ENCODE measurements at places on chromosomes 2 and 18.

- DNase-seq = no peak
These were observed 18.0 kb upstream of the HK2 start for GRCh38 chr2:74815941-74816340.

GRCh38 chr2:241945311-241945710 is 75.8 kb downstream of the RTP5 start:
- DNase-seq = no peak

DNA sequence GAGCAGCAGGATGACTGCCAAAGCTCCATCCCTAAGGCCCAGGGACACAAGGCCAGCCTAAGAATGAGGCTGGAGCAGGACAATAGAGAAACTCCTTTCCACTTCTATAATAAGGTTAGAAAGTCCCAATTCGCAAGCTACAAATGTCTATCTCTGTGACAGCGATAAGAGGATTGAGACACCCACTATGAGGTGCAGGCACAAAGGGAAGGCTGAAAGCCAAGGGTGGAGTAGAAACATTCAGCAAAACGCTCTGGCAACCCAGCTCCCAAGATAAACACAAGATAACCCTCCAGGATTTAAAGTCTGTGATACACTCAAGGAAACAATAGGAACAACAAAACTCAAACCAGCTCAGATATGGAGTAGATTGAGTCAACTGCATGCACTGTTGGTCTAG is 418.0 kb upstream of the UBE2E3 start:
- DNase-seq = no peak

GRCh38 chr2:85001595-85001994 is 30.6 kb downstream of the KCMF1 start:
- no peak for DNase-seq

- DNase-seq = no peak
These were observed 6.5 kb upstream of the IL1R2 start for GRCh38 chr2:101985101-101985792.

DNA sequence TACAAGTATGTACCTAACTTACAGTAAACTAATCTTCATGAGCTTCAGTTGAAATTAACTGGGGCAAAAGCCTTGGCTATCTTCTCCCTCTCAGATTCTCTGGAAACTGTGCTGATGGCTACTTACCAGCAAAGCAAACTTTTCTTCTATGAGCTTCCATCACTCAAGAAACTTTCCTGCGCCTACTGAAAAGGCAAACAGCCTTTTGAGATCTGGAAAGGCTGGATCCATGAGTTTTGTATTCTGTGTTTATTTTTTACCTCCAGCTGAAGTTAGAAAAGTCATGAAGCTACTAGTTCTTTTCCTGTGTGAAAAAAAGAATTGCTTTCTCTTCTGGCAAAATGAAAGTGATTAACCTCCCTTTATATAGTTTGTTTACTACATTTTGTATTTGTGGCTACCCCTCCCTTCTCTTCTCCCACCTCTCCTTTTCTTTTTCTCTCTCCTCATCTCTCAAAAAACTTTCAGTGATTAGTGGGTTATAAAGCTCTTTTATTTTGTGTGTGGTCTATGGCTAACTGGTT is 49.2 kb upstream of the RNF152 start:
- no peak for DNase-seq

DNA sequence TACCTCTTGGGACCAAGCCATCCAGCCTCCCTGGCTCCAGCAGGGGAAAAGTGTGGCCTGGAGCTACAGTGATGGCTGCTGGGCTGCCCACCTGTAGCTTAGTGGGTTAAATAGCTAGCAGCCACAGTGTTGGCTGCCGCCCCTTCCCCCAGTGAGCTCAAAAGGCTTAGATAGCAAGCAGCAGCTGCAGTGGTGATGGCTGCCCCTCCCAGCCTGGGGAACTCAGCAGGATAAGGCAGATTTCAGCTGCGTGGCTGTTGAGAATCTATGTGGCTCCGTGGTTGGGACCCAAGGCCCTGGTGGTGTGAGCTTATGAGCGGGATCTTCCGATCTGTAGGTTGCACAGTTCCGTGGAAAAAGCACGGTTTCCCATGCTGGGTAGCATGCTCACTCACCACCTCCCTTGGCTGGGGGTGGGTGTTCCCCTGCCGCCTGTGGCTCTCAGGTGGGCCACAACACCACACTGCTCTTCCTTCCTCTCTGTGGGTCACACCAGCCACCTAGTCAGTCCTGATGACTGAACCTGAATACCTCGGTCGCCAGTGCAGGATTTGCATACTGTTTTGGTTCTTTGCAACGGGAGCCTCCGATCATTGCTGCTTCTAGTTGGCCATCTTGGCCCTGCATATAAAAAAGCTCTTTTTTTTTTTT is 946.5 kb upstream of the FAM98A start:
- DNase-seq = peak; percentile 74

DNA sequence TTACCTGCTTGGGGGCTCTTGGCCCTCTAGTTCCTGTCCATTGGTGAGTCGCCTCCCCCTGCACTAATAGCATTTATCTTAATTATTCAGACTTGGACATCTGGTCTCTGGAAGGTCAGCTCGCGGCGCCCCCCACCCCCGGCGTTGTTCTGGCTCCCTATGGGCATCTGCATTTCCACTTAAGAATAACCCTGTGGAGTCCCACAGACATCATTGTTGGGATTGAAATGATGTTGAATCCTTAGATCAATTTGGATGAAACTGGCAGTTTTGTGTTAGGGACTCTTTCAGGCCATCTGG is 313.8 kb upstream of the HS6ST1 start:
- peak; percentile 13 for DNase-seq

DNA sequence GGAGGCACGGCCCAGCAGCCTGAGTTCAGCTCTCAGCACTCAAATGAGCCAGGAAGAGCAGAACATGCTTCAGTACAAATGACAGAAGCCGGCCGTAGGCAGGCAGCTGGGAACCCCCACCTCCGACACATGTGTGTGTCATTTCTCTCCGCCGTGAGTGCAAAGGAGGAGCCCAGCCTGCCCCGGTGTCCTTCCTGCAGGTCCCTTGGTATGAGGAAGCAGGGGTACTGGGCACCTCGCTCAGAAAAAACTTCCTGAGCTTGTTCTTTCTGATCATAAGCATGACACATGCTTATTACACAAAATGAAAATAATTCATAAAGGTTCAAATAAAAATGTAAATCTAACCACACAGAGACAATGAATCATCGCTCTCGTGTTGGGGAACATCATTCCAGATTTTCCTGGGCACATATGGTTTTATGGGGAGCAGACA is 35.3 kb downstream of the KCNF1 start:
- DNase-seq = no peak

- DNase-seq = peak; percentile 72
These were observed 10.9 kb upstream of the CDH20 start for GRCh38 chr18:61322265-61322873.

DNA sequence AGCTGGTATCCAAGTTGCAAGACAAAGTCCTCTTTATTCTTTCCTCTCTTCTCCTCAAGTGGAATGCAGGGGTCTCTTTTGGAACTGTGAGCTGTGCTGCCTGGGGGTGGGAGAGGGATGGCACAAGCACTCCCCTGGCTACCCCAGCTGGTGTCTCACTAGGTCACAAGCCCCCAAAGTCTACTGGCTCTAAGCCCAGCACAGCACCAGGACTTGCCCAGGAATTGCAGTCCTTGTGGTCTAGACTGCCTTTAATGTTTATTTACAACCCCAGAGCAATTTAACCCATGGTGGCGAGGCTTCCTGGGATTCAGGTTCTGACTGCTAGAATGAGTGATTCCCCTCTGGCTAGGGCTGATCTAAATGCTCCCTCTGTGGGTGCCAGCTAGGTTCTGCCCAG is 199.0 kb upstream of the STK17B start:
- no peak for DNase-seq

DNA sequence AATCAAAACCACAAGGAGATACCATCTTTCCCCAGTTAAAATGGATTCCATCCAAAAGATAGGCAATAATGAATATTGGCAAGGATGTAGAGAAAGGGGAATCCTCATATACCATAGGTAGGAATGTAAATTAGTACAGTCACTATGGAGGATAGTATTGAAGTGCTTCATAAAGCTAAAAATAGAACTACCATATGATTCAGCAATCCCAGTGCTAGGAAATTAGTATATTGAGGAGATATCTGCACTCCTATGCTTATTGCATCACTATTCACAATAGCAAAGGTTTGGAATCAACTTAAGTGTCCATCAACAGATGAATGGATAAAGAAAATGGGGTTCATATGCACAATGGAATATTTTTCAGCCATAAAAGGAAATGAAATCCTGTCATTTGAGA is 251.2 kb downstream of the ZNF804A start:
- no peak for DNase-seq

GRCh38 chr2:183522489-183523266 is 398.4 kb downstream of the NUP35 start:
- no peak for DNase-seq

- DNase-seq = no peak
These were observed 75.0 kb downstream of the SLC66A2 start for GRCh38 chr18:79876497-79876896.

DNA sequence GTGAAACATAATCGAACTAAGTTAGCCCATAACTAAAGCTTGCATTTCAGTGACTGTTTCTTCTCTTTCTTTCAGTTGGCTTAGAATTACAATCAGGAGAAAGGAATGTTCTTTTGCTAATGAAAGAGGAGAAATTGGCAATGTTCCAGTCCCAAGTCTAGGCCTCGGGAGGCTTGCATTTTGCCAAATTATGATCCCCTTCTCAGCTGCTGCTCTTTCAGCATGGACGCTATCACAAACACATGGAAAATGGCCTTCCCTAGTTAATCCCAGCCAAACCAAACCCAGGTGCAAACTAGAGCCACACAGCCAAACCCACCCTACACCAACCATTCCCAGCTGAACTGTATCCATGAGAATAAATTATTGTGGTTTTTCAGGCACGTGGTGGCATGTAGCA is 605.2 kb upstream of the LRRTM4 start:
- no peak for DNase-seq

DNA sequence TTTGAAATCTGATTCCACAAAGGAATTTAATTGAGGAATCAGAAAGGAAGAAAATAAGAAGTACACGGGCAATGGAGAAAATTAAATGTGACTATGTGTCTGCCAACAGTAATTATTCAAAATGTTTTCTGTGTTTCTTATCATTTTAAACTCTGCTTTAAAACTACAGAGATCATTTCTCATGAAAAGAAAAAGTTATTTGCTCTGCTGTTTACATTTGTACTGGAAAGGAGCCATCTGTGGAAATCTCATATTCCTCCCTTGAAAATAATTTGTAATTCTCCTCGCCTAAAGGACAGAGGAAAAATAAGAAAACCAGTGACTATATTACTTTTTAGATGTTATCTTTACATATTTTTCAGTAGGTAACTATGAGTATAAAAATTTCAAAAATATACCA is 181.9 kb upstream of the MEIS1 start:
- no peak for DNase-seq

DNA sequence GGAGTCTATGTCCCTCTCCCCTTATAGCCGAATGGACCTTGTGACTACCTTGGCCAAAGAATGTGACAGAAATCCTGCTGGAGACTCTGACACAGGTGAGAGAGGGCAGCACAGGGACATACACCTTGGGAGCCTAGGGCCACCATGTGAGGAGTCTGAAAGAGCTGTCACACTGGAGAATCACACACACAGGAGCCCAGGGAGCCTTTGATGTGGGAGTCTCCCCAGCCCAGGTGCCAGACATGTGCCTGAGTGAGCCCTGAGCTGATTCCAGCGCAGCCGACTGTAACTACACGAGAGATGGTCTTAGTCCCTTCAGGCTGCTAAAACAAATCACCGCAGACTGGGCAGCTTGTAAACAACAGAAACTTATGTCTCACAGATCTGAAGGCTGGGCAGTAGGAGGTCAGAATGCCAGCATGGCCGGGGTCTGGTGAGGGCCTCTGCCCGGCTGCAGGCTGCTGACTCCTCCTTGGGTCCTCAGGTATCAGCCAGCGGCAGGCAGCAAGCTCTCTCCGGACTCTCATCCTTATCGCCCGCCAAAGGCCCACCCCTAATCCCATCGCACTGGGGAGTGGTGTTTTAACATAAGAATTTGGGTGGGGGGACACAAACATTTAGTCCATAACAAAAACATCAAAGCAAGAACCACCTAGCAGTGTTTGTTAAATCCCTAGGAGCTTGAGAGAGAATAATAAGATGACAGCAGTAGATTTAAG is 63.8 kb upstream of the GPR45 start:
- no peak for DNase-seq

Measured in BE2C (cell line).